ENCODE measurements at places on chromosomes 3 and 15. TPM values are rescaled to one million over a fixed set of nuclear protein-coding genes. Genes with fewer than 3 reads are reported as not detected.

GRCh38 chr3:2595486-2595885 lies 496.8 kb downstream of the CNTN4 start:
- no peak for DNase-seq

- no peak for DNase-seq
Measured at GRCh38 chr3:94615275-94616065, 552.6 kb downstream of the NSUN3 start.

- no peak for DNase-seq
Measured at GRCh38 chr15:89899295-89899945, 5.6 kb upstream of the AP3S2 start.

- DNase-seq, result no peak
Measured at GRCh38 chr3:182487611-182488010, 305.7 kb upstream of the ATP11B start.

- peak; percentile 66 for DNase-seq
Measured at GRCh38 chr3:57100046-57100695, 39.7 kb downstream of the SPATA12 start.

- no peak for DNase-seq
Measured at GRCh38 chr15:37586976-37587375, 347.5 kb upstream of the TMCO5A start.

DNA sequence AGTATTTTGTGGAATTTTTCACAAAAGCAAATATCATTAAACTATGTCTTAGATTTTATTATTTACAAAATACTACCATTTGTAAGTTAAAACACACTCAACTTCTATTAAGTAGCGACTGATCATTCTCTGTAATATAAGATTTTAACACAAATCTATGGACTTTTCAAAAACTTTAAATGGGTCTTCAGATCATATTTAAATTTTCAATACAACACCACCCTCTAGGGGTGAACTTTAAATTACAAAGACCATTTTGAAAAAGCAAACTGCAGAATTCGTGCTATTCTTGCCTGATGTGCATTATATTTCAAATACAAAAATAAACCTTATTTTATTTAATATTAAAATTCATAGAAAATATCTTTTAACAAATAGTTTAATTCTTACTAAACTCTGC lies 8.2 kb upstream of the VGLL4 start:
- DNase-seq, result peak; percentile 29

PDIA3 gene
- 210 TPM for total RNA-seq

FRMD5 gene
- 1.00 TPM for total RNA-seq

ZBED2 gene
- not detected for total RNA-seq

PLXNB1 gene
- total RNA-seq, result 86.0 TPM

CHRFAM7A gene
- 1.2 TPM for total RNA-seq

GPR27 gene
- total RNA-seq, result not detected

CCR8 gene
- total RNA-seq, result not detected

SEMA3G gene
- total RNA-seq, result 2.0 TPM

C15orf39 gene
- total RNA-seq, result 13.5 TPM
